ENCODE measurements at places on chromosomes 4 and X.

DNA sequence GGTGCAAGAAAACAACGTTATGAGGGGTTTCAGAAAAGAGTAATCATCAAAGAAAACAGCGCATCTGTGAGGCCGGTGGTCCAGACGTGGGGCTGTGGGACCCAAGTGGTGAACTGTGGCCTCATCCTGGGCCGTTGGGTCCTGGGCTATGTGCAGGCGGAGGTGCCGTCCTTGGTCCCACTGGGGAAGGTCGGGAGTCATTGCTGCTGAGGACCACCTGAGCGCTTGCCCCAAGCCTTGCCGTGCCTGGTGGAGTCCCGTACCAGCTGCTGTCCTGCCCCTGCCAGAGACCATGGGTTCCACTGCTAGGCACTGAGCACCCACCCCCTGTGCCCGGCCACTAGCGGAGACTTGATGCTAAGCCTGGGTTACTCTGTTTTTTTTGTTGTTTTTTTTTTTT lies 25.5 kb upstream of the UVSSA start:
- H3K27me3 ChIP-seq = no peaks in the 10 kb centered on the region
- no peak overlapping the region for H3K27ac ChIP-seq
- H3K4me3 ChIP-seq = no peak overlapping the region

DNA sequence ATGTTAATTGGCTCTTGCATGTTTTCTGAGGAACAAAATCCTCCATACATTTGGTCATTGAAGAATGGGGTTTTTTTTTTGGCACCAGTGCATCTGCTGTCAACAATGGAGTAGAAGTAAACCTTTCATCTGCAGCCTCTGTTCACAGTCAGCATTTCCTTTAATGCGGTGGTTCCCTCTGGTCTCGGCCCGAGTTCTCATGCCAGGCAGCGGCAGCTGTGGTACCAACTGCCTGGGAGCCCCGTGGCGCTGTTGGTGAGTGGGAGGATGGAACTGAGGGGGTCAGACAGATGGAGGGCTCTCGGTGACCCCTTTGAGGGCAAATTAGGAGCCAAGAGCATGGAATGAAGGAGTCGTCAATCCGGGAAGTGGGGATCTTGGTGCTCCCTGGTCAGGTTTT lies 114.7 kb downstream of the AFF1 start:
- no peaks in the 10 kb centered on the region for H3K27me3 ChIP-seq
- no peak overlapping the region for H3K27ac ChIP-seq
- H3K4me1 ChIP-seq = peaks cover 82% of the 10 kb centered on the region
- no peak for DNase-seq
- no peak overlapping the region for H3K4me3 ChIP-seq

DNA sequence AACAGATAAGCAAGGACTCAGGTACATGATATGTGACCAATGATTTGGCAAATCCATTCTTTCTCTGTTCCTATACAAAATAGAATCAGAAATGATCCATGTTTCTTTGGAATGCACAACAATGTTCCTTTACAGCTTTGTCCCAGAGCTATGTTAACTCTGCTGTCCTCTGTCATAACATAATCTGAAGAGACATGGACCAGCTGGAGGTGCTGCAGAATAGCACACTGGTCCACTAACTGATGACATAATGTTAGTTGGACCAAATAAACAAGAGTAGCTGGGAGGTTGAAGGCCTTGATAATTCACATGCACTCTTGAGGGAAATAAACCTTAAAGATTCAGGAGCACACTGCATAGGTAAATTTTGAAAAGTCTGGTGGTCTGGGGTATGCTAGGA lies 23.0 kb upstream of the DHX15 start:
- no peak overlapping the region for H3K27ac ChIP-seq
- H3K4me1 ChIP-seq = no peaks in the 10 kb centered on the region
- no peaks in the 10 kb centered on the region for H3K36me3 ChIP-seq
- H3K4me3 ChIP-seq = no peak overlapping the region
- no peaks in the 10 kb centered on the region for H3K27me3 ChIP-seq

- no peaks in the 10 kb centered on the region for H3K4me1 ChIP-seq
- no peak overlapping the region for H3K27ac ChIP-seq
- DNase-seq = no peak
Measured at GRCh38 chr4:161642708-161643107, 521.1 kb downstream of the FSTL5 start.

- H3K4me3 ChIP-seq = no peak overlapping the region
- H3K36me3 ChIP-seq = peaks cover 48% of the 10 kb centered on the region
- no peak overlapping the region for H3K27ac ChIP-seq
- no peaks in the 10 kb centered on the region for H3K27me3 ChIP-seq
Measured at GRCh38 chr4:81459228-81459627, 12.5 kb downstream of the RASGEF1B start.

Measured in stomach (tissue), 19 donors.